ENCODE measurements at places on chromosomes 12 and 14.

- DNase-seq = peak; percentile 72
These were observed 11.6 kb upstream of the PPP1CC start for GRCh38 chr12:110754101-110754793.

DNA sequence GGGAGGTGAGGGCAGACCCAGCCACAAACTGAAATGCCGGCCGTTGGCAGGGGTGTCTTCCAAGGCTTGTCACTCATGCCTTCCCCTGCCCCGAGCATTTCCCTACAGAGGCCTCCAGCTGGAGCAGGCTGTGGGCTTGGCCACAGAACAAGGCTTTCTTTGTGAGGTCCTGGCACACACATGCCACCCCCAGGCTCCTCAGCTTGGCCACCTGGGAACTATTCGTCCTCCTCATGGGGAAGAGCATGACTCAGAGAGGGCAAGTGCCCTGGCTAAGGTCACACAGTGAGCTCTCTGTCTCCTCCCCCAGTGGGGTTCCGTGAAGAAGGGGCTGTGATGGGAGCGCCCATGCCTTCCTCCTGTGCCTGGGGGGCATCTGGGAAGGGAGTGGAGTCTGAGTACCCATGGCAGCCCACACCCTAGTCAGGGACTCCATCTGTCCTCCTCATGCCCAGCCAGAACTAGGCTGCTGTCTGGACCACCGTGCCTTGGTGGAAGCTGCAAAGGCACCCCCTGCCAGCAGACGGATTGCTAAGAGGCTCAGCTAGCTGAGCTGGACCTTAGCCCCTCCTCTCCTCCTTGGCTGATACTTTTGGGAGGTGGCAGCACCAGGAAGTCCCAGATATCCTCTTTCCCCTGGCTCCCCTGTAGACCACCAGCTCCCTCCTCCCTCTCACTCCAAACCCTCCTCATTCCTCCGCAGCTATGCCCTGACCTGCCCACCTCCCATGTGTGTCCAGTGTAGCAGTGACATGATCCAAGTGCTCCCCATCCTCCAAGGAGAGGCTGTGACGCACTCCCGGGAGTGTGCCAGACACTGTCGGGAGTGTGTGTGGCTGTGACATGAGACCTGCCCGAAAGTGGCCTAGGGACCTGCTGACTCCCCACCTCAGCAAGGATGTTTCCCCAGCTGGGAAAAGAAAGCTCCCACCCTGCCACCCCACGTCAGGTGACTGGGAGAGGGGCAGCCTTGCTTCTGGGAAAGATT is 21.4 kb downstream of the ABCB9 start:
- no peak for DNase-seq

DNA sequence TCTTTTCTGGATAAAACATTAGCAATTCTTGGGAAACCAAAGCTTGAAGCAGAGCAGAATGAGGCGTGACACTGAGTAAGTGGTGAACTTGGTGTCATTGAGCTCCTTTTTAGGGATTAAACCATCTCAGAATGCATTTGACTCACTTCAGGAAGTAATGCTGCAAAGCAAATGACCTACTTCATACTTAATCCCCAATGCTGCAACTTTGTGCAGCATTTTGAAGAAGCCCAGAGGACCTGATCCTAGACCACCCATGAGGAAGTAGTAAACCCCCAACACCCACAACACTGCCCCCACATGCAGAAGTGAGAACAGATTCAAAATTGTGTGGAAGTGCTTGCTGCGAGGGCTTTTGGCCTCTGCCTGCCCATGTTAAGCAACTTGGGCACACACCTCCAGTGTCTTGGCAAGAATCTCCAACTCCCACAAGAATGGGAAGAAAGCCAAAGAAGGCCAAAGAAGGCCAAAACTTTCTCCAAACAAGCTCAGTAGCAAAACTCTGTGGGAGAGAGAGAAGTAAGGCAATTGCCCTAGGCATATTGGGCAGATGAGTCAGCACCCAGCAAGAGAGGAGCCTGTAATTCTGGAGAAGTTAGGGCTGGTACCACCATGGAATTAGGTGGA is 69.2 kb upstream of the ETV6 start:
- DNase-seq = peak; percentile 71

- no peak for DNase-seq
These were observed 9.9 kb upstream of the VPS33A start for GRCh38 chr12:122276242-122276641.

DNA sequence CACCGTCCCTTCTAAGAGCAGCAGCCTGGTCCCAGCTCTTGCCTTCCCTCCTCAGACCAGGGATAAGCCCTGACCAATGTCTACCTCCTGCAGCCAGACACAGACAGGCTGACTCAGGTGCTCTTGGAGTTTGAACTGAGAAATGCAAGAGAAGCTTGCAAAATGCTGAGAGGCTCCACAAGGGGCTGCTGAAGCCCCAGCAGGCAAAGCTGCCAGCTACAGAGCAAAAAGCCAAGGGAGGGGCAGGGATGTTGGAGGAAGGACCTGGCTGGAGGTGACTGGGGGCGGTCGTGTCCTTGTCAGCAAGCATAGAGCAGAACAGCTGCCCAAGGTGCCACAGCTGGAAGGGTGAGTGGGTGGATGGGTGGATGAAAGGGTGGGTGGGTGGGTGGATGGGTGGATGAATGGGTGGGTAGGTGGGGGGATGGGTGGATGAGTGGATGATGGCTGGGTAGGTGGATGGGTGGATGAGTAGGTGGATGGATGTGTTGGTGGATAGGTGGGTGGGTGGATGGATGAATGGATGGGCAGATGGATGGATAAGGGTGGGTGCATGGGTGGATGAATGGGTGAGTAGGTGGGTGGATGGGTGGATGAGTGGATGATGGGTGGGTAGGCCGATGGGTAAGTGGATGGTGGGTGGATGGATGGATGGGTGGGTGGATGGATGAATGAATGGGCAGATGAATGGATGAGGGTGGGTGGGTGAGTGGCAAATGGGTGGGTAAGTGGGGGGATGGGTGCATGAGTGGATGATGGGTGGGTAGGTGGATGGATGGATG is 4.0 kb upstream of the INF2 start:
- DNase-seq = no peak

DNA sequence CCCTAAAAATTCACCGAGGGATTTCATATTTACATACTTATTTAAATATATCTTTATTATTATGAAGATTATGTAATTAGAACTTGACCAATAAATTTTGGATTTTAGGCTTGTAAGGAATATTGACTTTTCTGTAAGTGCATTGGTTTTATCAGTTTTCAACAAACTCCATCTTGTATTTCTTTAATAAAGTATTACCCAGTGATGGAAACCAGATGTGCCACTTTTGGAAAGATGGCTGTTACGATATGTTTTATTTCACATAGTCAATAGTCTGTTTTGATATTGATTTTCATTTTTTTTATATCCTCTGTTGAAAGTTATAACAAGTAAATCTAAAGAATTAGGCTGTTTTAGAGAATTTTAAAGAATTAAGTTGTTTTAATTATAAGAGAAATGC is 1.8 kb downstream of the MON2 start:
- no peak for DNase-seq

DNA sequence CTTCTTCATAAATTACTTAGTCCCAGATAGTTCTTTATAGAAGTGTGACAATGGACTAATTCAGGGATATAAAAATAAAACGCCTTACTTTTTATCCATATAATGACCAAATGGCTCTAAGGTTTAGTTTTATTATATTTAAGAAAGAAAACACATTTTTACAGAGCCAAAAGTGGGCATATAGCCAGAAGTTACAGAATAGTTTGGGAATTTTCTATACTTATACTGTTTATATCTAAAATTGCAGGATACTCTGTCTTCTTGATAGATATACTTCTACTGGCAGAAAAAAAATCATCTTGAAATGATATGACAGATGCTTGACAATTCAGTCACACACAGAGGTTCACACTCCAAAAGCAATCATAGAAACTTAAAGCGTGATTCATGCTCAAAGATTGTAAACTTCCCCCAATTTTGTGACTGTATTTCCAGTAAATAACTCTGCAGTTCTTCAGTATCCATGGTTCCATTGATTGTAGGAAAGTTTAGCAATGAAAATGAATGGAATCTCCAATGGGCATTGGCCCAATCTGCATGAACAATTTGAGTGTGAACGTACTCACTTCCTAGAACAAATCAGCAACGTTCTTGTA is 307.8 kb downstream of the NOVA1 start:
- DNase-seq = no peak

GRCh38 chr12:69900720-69901131 is 75.7 kb downstream of the MYRFL start:
- peak; percentile 79 for DNase-seq

DNA sequence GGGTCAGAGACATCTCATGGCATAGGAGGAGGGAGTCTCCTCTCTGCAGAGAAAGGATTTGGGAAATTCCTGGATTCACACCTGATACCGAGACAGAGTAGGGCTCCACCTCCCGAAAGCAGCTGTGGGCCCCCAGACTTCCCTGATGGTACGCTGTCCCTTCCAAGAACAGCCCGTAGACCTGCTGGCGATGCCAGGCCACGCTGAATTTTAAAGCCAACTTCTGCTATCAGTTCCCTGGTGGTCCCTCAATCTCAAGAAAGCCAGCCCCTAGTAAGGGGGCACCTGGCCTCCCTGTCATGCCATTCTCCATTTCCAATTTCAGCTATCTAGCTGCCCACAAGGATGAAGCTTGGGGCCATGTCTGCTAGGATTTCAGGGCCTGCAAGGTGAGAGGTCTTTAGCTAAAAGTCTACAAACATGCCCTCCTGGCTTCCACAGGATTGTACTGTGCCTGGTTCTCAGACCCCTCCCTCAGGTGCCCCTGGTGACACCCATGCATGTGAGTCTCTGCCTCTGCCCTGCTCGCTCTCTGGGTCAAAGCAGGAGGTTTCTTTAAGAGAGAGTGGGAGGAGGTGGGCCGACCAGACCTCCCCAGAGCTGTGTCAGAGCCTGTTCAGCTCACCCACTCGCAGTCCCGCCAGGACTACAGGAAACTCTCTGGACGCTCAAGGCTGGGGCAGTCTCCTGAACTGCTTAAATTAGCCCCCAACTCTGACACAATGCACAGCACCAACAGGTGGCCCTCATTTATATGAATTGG is 30.5 kb downstream of the ANO2 start:
- DNase-seq = no peak

GRCh38 chr14:23727566-23728335 is 91.6 kb downstream of the DHRS2 start:
- no peak for DNase-seq

GRCh38 chr12:25781232-25781631 is 177.2 kb upstream of the RASSF8 start:
- no peak for DNase-seq

- DNase-seq = no peak
These were observed 76.3 kb downstream of the COX16 start for GRCh38 chr14:70283156-70283555.

- DNase-seq = no peak
These were observed 33.2 kb upstream of the HELB start for GRCh38 chr12:66269142-66269541.

- DNase-seq = no peak
These were observed 49.9 kb upstream of the CCDC91 start for GRCh38 chr12:28140404-28140803.

- peak; percentile 92 for DNase-seq
These were observed 92.0 kb downstream of the SCARB1 start for GRCh38 chr12:124771462-124772288.

- DNase-seq = no peak
These were observed 31.2 kb upstream of the USP44 start for GRCh38 chr12:95582230-95583058.

- no peak for DNase-seq
These were observed 185.2 kb upstream of the TBX3 start for GRCh38 chr12:114868995-114869834.

- no peak for DNase-seq
These were observed 21.1 kb downstream of the TMX1 start for GRCh38 chr14:51261151-51261550.

- no peak for DNase-seq
These were observed 80.3 kb upstream of the SSTR1 start for GRCh38 chr14:38127356-38127755.

- peak; percentile 74 for DNase-seq
These were observed at the start of gene TEAD4 for GRCh38 chr12:2959192-2959504. TSS of gene TEAD4 (plus strand) at chr12:2959397.

- no peak for DNase-seq
These were observed 46.8 kb upstream of the AMN start for GRCh38 chr14:102875652-102876051.

DNA sequence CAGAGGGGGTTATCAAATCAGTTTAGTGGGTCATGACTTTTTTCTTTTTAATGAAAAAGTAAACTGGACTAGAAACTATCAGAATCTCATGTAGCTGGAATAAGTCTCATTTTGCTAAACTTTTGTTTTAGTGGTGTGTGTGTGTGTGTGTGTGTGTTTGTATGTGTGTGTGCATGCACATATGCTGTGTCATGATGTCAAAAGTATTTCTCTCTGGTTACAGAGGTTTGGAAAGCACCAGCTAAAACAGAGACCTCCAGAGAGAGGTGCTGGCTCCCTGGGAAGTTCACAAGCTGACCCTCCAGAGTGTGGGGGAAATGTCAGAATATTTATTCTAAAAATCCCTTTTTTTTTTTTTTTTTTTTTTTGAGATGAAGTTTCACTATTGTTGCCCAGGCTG is 114.7 kb downstream of the LGMN start:
- no peak for DNase-seq

DNA sequence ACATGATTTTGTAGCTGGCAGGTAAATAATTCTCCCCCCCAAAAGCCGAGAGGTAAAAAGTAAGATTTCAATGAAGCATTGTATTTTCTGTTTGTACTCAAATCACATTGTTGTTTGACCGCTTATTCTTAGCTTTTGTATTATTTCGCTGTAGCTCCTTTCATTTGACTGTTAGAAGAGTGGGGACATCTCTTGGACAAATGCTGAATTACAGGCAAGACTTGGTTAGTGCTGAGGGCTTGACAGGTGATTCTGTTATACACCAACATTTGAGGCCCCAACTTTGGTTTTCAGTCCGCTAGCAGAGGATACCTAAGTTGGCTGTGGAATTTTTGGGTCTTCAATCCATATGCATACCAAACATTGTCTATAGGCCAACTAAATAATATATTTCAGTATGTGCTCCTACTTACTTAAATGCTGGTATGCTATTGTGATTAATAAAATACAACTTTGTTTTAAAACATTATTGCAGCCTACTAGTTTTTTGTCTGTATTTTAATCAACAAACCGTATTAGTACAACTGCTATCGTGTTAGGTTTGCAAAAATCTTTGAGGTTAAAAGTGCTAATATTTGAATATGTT is 102.2 kb downstream of the ERC1 start:
- DNase-seq = no peak

GRCh38 chr12:104691721-104692556 is 235.2 kb downstream of the CHST11 start:
- no peak for DNase-seq

GRCh38 chr12:27580561-27581330 is 56.7 kb downstream of the PPFIBP1 start:
- DNase-seq = no peak

DNA sequence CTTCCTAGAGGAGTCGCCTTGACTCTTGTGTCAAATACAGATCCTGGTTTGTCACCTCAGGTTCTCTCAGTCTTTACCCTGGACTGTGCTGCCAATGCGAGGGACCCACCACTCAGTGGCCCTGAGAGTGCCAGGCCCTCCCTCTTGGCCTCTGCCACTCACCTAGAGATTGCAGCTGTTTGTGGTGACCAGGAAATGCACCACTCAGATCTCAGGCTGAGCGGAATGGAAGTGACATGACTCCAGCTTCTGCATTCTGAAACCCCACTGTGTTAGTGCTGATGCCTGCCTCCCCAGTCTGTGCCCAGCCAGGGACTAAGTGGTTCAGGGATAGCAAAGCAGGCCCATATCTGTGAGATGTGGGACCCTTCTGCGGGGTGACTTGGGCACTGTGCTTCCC is 27.8 kb upstream of the NEDD1 start:
- DNase-seq = no peak

Measured in sigmoid colon (tissue), 7 donors.